ENCODE measurements at places on chromosomes 5 and 9.
A peak's percentile ranks its signal among the peaks of the same experiment; 100 is the strongest.

DNA sequence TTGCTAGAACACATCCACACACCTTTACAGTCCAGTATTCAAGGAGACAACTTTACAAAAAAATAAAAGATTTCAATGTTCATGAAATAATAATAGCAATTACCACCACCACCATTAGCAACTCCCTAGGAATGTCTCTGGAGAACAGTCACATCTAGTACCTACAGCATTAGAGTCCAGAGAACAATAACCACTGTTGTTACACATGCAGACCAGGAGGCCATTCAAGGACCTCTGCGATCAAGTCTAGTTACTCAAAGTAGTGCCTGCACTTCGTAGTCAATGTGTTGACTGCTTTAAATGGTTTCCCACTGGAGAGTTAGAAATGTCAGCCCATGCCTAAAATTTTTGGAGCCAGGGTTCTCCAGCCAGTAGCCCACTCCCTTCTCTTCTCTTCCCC lies 244.4 kb downstream of the DEPDC1B start:
- DNase-seq: no peak

DNA sequence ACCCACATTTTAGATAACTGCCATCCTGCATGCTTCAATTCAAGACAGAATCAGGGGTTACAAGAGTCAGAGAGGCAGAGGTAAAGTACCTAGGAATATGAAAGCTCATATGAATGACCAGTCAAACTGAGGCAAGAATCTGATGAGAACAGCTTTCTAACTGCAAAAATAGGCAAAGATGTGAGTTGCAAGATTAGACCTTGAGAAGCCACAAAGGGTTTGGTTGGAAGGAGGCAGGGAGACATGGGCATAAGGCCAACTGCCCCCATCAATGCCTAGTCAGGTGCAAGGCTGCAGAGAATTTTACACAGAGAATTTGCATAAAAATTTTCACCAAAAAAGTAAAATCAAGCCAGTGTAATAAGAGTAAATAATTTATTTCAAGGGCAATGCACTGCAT lies 12.8 kb downstream of the FAM114A2 start:
- DNase-seq: no peak

DNA sequence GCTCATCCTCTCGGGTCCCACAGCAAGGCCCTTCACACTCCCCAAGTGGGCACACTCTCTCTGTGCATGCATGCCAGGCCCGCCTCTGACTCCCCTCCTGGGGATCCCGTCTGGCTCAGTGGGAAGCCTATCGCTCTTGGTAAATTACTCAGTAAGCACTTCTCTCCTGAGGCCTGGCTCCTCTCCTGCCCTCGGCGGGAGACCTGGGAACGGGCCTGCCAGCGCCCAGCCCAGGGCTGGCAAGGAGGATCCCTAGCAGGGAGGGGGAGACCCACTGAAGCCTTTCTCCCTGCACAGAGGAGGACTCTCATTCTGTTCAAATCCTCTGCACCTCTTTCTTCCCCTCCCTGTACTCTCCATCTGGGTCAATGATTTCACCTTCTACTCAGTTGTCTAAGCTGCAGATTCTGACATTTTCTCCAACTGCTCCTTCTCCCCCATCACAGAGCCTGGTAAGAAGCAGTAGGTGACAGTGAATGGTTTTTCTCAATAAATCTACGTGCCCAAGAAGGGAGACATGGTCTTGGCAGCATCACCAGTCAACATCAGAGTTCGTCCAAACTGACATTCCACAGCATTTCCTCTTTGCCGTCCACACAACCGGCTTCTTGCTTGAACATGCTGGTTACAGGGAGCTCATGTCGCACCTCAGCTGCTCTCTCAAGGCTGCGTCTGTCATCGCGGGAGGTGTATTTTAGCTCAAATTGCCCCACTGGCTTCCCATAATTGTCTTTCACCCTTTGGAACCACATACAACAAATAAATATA lies 81.9 kb downstream of the GPR21 start:
- DNase-seq: no peak

GRCh38 chr5:133354323-133355185 lies 257.8 kb downstream of the FSTL4 start:
- peak; percentile 22 for DNase-seq

DNA sequence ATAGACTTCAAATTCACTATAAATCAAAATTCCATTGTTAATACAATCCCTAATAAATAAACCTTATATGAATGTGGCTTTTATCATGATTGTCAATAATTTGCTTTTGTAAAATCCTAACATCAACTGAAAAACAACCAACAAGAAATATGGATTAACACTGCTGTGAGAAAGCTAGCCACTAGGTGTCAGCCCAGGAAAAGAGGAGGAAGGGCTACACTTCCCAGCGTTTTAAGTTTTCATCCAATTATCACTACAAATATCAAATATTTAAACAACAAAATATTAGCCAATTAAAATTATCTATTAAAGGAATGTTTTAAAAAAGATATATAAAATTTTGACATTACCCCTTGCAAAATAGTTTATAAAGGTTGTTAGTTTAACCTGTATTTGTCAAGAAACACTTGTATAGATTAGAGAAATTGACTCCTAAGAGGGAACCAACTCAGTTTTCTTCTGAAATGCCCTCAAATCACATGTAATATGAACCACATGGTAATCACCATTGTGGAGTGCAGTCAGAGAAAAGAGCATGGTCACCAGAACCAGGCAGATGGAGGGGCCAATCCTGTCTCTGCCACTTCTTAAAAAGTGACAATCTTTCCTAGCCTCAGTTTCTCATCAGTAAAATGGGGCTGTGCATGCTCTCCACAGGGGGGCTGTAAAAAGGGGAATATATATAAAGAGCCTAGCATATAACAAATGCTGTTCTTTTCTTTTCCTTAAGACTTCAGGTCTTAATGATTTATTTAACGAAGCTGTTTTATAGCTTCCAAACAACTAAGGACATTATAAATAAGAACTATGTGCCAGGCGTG lies 188.2 kb downstream of the CRB2 start:
- DNase-seq: peak; percentile 16

GRCh38 chr5:65356274-65356673 lies 125.4 kb downstream of the ADAMTS6 start:
- no peak for DNase-seq

GRCh38 chr5:176695073-176695472 lies 47.8 kb downstream of the TSPAN17 start:
- DNase-seq: no peak

DNA sequence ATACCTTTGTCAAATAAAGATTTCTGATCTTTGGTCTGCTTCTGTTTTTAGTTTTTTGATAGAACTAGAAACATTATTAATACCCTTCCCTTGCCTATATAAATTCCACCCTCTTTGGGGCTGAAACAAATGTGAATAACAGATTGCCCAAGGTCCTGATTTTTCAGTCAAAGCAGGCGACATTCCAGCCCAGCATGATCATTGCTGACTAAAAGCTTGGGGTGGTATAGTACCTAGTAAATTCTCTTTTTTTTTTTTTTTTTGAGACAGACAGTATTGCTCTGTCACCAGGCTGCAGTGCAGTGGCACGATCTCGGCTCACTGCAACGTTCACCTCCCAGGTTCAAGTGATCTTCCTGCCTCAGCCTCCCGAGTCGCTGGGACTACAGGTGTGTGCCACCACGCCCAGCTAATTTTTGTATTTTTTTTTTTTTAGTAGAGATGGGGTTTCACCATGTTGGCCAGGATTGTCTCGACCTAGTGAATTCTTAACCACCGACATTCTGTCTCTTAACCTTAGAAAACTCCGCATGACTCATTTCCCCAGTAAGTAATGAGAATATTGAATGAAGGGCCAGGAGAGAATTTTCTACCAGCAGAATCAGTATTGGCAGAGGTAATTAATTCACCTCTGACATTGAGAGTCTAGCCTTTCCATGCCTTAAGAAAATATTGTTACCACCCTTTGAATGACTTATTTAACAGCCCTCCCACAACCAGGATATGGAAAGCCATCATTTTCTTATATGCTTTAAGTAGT lies 226.4 kb downstream of the GNA14 start:
- no peak for DNase-seq

DNA sequence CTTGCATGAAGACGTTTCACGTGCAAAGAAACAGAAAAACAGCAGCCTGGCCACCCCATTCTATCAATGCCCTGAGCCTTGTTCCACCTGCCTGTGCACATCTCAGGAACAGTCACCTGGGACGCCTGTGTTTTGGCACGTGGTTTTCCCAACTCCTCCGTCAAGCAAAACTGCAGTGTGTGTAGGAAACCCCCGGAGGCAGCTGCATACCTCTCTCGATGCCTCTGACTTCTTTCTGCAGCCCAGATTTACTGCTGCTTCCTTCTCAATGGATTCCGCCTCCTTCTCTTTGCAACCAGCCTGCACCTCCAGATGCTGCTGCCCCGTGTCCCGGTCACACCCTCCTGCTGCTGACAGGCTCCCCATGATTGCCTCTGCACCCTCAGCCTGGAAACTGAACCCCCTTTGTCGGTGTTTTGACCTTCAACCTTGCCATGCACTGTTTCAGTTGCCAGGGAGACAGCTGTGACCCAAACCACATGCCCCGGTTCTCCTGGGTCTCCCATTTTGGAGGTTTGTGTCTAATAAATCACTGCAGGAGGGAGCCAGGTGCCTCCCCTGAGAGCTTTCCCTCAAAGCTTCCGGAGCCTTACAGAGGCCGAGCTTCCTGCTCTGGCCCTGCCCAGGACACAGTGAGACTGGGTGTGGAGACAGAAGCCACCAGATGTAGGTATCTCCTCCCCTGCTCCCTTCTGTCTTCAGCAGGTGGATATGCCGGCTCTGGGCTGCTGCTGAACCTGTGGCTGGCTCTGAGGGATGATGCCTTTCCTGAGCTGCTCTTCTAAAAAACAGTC lies 395.5 kb upstream of the IRX1 start:
- no peak for DNase-seq

DNA sequence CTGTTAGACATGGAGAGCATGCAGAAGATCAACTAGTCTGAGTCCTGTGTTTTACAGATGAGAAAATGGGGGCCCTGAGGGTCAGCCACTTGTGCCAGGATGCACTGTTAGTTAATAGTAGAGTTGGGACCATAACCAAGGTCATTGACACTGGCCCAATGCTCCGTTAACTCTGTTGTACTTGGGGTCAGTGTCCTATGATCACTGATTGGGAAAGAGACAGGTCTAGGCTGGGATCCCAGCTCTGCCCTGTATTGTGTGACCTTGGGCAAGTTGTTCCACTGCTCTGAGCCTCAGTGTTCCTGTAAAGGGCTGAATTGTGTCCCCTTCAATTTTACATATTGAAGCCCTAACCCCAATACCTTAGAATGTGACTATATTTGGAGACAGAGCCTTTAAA lies 70.0 kb downstream of the GDNF start:
- DNase-seq: no peak

- no peak for DNase-seq
Measured at GRCh38 chr5:173103411-173103810, 40.9 kb upstream of the BNIP1 start.

GRCh38 chr9:71908825-71909224 lies 2.2 kb downstream of the ABHD17B start:
- no peak for DNase-seq

GRCh38 chr5:51908215-51908614 lies 525.0 kb downstream of the ISL1 start:
- no peak for DNase-seq

GRCh38 chr5:109803854-109804253 lies 114.1 kb downstream of the MAN2A1 start:
- DNase-seq: no peak

DNA sequence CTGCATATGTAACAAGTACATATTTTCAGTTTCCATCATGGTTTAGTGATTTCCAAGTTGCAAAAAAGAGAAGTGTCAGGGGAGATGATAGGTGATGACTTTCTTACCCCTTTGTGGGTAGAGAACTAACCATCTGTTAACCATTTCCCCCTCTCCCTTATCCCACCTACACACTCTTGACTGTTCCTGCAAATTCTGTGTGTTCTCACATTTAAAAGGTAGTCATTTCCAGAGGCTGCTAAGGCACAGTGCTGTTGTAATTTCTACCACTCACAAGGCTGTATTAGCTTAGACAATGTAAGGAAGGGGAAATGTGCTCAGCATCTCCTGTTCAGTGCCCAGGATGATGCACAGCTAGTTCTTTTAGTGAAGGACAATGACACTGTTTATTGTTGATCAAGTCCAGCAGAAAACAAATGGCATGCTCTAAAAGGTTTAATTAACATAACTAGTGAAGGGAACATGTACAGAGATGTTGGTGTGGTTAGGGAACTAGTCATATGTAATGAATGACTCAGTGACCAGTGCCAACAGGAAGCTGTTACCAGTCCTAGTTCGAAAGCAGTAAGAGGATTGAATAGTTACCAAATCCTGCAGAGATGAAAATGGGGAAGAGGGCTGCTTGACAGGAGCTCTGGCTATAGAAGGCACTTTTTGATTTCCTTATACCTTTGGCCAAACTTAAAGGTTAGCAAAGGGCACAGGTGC lies 165.1 kb downstream of the PLK2 start:
- DNase-seq: no peak

DNA sequence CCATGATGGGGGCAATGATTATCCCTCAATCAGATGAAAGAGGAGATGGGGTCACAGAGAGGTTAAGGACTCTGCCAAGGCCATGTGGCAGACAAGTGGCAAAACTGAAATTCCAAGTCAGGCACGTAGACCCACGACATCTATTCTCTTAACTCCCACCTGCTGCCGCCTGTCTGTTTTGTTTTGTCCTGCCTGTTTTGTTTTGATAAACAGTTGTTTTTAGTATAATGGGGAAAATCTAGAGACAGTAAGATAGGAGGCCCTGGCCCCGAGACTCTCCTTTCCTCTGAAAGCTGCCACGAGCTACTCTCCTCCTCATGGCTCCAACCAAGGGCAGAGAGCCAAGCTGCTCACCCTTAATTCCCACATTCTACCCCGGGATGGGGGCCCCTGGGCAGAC lies 4.9 kb downstream of the FSTL4 start:
- DNase-seq: no peak

DNA sequence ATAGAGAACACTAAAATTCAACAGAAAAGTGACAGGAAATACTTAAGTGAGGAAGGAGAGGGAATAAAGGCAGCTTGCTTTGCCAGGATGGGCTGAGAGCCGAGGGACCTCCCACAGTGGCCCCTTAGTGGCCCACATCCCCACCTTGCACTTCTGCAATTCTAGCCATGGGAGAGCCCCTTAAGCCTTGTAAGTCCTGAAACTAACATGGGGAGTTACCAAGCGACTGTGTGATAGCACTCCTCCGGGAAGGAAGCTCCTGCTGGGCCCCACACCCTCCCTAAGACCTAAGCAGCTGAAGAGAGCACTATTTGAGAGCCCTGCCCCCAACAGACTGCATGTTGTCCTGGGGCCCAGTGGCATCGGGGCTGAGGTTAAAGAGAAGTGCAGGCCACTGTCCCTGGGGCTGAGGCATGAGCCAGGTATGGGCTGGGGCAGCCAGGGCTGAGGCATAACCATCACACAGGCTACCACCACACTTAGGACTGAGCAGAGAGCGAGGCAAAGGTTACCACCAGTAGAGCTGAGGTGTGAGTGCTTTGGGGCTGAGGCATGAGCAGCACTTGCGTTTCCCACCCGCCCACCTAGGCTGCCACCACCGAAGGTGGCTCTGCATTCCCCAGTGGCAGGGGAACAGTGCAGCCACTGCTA lies 301.8 kb upstream of the TRPC7 start:
- DNase-seq: no peak

DNA sequence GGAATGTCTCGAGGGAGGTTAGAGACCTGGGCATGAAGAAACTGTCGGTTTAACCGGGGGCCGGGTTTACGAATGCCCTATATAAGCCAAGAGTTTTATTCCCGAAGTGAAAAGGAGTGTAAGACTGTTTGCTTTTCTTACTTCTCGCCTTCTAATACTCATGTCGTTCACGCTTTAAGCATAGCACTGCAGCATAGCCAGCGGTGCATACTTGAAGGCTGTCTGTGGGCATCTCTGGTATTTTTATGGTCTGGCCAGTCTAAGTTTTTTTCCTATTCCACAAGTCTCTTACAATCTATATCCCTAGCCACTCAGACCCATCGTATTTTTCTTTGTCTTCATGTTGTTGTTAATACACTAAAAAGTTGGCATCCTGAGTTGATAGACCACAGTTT lies 1.2 kb downstream of the UHRF2 start:
- no peak for DNase-seq

Measured in AML-193 (cell line).